BJ (cell line): ENCODE measurements at places on chromosomes 11 and 22.

DNA sequence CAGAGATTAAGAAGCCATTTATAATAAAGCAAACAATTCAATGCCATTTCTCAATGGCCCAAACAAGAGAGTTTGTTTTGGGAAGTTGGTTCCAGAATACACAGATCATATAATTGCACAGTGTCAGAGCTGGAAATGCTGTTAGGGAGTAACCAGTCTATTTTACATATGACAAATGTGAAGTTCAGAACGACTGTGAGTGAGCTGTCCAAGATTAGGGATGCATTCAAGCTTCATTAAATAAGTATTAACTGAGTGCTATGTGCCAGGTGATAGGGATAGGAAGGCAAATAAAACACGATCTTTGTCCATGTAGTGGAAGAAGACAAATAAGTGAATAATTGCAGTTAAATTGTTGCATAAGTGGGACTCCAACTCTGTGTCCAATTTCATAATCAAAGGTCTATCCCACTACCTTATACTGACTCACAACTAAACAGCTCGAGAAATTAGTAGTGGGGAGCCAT lies 33.1 kb upstream of the PICALM start:
- DNase-seq, result no peak

GRCh38 chr11:78038697-78039313 lies 15.7 kb upstream of the KCTD14 start:
- DNase-seq, result no peak

DNA sequence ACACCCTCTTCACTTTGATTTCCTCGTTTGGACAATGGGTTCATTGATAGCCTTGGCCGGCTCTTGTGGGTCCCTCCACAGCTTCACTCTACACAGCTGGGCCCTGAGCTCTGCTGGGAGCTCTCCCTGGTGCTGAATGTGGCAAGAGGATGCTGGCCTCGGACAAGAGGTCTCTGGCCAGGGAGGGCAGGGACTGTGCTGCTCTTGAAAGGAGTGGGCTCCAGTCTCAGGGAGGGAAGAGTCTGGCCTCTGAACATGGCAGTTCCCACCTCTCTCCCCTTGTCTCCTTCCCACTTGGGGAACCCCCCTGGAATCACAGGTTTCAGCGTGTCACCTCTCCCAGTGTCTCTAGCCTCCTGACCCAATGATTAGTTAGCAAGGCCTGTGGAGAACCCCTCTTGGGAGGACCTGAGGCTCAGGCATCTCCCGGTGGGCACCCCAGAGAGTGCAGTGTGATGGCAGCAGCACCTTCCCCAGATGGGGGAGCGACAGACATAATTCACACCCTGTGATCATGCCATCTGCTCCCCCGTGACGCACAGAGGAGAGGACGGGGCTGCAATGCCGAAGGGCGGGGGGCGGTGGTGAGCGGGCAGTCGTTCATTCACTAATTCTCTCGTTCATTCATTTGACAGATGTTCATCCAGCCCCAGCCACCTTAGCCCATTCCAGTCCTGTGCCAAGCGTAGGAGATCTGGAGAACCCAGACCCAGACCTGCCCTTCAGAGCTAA lies 2.8 kb upstream of the CABP7 start:
- no peak for DNase-seq

GRCh38 chr11:62688491-62688890 lies 839 bp downstream of the LRRN4CL start:
- DNase-seq, result no peak
